ENCODE measurements at places on chromosomes 1 and 21.

DNA sequence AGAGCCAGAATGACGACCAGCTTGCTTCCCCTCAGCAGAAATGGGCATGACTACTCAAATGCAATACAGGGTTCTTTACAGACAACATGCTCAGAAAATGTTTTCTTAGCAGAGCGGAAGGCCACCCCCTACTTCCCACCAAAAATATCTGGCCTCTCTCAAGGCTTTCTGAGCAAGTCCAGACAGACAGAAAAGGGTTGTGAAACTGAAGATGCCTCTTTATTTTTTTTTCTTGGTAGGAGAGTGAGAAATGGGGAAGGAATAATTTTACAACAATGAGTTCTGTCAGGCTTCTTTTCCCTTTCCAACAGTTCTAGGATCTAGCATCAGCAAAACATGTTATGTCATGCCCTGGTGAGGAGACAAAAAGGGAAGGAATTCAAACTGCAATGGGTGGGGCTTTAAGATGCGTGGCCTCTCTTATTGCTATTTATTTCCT is 172.0 kb upstream of the CAMK1G start:
- DNase-seq: no peak

- peak; percentile 81 for DNase-seq
These were observed 779 bp upstream of the DEGS1 start for GRCh38 chr1:224182057-224182865.

DNA sequence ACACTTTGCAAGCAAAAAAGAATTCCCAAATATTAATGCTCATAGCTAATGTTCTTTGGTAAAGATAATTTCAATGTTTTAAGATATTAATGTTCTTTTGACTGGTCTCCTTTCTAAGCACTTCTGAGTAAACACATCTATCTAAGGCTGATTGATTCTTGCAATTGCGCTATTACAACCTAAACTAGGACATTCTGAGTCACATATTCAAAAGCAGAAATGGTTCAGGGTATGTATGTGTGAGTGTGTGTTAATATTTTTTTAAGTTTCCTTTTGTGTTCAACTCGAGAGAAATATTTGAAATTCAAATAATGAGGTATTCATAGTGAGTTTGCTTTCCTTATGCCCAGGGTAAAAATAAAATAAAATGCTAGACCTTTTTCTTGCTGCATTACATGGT is 203.6 kb upstream of the GRIK3 start:
- no peak for DNase-seq

DNA sequence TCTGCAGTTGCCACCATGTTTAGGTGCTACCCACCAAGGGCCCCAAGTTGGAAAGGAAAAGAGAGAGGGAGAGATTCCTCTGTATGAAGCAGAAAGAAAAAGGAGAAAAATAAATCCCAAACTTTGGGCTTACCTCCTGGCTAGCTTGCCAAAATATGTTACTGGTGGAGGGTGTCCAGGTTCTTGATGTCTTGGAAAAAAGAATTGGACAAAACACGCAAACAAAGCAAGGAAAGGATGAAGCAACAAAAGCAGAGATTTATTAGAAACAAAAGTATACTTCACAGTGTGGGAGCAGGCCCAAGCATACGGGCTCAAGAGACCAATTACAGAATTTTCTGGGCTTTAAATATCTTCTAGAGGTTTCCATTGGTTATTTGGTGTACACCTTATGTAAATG is 204.5 kb upstream of the LRRC7 start:
- DNase-seq: no peak

- no peak for DNase-seq
These were observed 12.7 kb upstream of the ZMYM6 start for GRCh38 chr1:35044431-35044830.

GRCh38 chr1:66336641-66336990 is 197.3 kb upstream of the SGIP1 start:
- DNase-seq: no peak

DNA sequence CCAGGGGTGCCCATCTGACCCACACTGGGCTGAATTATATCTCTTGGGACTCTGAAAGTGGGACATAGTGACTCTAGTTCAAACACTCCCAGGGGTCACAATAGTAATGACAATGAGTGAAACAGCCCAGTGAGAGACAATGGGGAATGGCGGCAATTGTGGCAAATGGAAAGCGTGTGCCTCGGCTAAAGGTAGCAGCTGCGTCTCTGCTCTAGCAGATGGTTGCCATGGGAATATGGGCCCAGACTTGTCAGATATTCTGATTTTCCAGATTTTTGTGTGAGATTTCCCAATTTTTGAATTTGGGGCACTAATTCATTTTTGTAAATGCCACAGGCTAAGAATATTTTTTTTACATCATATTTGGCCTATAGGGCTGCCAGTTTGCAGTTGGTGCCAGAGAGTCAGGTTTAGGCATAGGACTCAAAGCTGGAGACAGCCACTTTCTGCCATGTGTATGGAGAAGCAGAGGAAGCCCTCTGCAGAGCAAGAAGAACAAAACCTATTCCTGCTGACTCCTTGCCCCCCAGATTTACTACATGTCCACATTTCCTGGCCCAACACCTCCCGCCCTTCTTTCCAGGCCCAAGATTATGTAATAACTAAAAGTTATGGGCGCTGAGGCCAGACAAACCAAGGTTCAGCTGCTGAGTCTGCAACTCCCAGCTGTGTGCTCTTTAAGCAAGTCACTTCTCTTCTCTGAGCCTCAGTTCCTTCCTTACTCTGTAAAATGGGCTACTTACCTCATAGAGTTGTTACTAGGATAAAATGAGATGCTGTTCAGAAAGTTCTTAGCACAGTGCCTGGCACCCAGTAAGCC is 21.6 kb upstream of the PTP4A2 start:
- no peak for DNase-seq

GRCh38 chr1:111582644-111583618 is 36.7 kb upstream of the RAP1A start:
- no peak for DNase-seq
